ENCODE measurements at places on chromosomes 7 and 10.

DNA sequence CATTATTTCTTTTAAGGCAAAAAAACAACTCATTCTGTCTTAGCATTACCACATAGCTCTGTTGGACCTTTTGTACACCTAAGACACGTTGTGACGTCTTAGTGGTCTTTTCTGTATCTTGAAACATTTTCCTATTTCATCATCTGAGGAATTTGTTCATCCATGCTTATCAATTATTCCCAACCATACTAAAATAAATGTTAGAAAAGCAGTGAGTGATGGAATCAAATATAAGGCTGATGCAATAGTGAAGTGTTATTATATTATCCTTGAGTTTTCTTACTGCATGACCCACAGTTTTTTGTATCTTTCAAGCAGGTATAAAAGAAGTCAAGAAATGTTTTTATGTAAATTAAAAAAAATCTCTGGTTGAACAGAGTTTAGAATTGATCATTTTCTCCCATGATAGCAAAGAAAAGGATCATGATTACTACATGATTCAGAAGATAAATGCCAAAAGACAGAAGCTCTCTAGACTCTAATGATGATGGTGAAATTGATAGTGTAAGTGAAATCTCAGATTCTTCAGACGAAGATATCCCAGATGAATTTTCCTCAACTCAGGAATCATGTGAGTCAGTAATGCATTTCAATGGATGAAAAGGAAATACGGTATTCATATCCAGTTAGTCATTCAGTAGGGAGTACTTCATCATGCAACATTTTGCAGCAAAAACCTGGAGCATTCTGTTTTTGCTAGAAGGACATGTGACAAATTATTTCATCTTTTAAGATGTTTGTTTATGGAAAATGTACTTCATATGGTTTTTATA lies 51.4 kb downstream of the CELF2 start:
- DNase-seq, result no peak

GRCh38 chr10:132065491-132066105 lies at the start of gene JAKMIP3:
Gene JAKMIP3, plus strand, starts transcription at chr10:132065946. Its CDS starts 38,863 bp downstream, at chr10:132104809.
- no peak for DNase-seq

DNA sequence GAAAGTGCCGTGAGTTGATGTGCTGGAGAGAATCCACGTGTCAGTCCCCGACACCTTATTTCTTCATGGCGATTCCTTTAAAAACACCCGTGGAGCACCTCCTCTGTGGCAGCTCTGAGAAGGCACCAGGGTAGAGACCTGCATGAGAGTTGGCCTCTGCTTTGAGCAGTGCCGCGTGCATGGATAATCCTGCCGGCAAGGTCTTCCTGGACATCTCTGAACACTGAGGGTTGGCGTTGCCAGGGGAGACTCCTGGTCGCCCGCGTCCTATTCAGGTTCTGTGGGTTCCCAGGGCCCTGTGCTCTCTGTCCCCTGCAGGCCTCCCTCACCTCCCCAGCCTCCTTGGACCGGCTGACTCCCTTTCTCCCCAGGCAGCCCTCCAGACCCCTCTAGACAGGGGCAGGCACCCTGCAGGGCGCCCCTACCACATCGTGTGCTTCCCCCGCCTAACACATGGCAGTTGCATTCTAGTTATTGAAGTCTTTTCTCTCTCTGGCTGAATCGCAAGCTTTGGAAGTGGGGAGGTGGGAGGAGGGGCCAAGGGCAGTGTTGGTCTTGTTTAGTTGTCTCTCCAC lies 95.6 kb downstream of the MKI67 start:
- DNase-seq, result no peak

- DNase-seq, result no peak
These were observed 132.7 kb upstream of the HGF start for GRCh38 chr7:81902536-81902935.

DNA sequence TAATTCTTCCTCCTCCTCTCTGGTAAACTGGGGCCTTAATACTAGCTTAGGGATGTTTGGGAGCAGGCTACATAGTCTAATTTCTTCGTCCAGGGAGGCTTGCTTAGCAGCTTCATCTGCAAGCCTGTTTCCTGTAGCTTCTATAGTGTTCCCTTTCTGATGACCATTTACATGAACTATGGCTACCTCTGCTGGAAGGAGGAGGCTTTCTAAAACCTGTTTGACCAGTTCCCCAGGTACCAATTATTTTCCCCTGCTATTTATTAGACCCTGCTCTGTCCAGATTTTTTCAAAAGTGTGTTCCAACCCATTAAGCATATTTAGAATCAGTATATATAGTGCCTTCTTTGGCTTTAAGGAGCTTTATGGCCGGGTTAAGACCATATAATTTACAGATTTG lies 38.8 kb upstream of the DNAH11 start:
- no peak for DNase-seq

DNA sequence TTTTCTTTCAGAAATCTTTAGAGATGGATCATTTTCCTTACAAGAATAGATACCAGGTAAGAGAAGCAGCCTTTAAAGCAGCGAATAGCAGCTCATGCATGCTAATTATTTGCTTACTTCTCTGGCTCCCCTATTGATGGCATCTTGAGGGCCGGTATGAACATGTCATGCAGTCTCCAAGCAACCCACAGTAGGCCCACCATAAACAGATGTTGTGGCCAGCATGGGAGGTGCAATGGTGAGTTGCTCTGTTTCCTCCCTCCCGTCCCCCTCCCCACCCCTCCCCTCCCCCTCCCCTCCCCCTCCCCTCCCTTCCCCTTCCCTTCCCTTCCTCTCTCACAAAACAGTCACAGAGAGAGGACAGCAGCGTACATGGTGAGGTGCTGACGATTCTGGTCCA lies 9.7 kb upstream of the ZNF273 start:
- DNase-seq, result no peak

- no peak for DNase-seq
These were observed 64.4 kb downstream of the RAB18 start for GRCh38 chr10:27568196-27569175.

DNA sequence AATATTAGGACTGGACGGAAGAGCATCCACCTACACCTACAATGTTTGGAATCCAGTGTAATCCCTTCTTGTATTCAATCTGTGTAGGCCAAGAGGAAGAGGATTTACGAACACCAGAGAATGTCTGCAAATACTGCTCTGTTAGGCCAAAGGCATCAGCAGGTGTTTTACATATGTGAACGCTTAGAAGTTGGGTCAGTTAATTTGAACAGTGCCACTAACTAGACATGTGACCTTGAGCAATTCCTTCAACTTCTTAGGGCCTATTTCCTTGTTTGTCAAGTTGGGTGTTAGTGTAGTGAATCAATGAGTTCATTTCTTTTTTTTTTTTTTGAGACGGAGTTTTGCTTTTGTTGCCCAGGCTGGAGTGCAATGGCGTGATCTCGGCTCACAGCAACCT lies 35.4 kb downstream of the MYPN start:
- no peak for DNase-seq

- DNase-seq, result no peak
These were observed 202.8 kb downstream of the IPMK start for GRCh38 chr10:58064714-58065528.

DNA sequence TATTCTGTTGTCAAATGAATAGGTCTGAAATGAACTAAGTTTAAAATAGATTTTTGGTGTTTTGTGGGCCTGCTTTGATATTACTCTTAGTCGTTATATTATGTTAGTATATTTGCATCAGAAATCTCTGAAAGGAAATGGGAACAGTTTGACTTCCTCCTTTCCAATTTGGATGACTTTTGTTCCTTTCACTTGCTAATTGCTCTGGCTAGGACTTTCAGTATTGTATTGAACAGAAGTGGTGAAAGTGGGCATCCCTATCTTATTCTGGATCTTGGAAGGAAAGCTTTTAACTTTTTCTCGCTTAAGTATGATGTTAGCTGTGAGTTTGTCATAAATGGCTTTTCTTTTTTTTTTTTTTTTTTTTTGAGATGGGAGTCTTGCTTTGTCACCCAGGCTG lies 273.6 kb upstream of the DKK1 start:
- no peak for DNase-seq

DNA sequence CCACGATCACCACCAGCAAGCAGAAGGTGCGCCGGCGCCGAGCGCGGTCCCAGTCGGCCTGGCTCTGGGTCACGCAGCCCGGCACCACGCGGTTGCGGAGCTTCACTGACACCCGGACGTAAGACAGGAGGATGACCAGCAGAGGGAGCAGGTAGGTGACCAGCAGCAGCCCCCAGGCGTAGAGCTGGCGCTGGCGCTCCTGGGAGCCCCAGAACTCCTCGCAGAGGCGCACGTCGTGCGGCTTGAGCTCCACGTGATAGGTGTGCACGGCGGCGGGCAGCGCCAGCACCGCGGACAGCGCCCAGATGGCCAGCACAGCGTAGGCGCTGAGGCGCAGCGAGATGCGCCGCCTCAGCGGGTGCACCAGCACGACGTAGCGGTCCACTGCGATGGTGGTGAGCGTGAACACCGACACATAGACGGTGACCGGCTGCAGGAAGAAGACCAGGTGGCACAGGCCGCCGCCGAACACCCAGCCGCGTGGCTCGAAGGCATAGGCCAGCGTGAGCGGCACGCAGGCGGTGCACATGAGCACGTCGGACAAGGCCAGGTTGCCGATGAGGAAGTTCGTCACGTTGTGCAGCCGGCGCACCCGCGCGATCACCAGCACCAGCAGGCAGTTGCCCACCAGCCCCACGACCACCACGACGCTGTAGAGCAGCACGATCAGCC lies 920 bp downstream of the PRLHR start:
- DNase-seq, result no peak

DNA sequence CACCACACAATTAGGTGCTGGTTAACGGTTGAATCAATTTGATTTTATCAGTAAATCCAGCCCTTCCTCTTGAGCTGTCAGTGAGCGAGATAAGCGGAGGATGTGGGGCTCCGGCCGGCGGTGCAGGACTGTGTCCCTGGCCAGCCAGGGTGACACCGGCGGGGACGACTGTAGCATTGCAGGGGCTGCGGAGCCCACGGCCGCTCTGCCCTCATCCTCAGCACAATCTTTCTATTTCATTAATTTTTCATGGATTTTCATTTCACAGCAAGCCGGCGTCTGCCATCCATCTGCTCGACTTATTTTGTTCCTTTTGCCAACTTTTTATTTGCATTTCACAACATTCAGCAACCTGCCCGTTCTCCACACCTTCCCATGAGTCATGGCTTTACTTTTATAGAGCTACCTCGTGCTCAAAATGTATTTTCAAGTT lies 4.7 kb downstream of the ADARB2 start:
- DNase-seq, result no peak

- DNase-seq, result no peak
These were observed 66.8 kb downstream of the NRP1 start for GRCh38 chr10:33267708-33268107.

DNA sequence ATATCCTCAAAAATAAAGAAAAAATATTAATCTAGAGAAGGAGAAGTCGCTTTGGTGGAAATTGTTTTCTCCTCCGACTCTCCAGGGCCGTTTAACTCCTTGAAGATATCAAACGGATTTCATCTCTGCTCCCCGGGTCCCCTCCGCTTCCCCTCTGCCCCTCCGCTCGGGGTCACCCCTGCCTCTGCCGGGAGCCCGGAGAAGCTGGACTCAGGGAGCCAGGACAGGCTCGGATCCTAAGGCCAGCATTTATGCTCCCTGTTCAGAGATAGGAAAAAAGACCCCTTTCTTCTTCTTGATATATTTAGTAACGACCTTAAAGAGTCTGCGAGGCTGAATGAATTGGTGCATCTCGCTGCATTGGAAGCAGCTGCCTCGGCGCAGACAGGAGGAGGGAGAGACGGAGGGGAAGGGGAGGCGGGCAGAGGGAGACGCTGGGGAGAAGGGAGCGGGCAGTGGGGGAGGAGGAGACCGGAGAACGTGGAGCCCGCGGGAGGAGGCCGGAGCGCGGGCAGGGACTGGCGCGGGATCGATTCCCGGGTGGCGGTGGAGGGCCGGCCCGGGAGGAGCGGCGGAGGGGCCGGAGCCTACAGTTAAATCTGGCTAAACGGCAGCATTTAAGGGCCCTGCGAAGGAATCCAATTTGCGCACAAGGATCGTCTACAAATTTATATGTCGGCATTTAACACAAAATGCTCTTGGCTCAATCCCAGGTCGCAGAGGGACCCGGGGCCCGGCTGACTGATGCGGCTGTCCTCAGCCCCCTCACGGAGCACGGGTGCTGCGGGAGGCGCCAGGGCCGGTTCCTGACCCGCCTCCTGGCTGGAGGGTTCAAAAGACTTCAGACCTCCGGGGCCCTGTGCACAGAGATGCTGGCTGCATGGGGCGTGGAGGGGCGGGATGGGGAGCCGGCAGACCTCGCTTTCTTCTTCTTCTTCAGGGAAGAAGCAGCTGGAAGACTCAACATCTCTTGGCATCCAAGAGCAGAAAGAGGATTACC lies 55.6 kb downstream of the CRTAC1 start:
- DNase-seq, result no peak

- DNase-seq, result no peak
These were observed 1.2 kb upstream of the HOXA2 start for GRCh38 chr7:27103489-27104226.

- no peak for DNase-seq
These were observed 160.7 kb downstream of the TMEM178B start for GRCh38 chr7:141234335-141235105.

GRCh38 chr7:116431787-116432526 lies 67.6 kb upstream of the CAV2 start:
- no peak for DNase-seq

DNA sequence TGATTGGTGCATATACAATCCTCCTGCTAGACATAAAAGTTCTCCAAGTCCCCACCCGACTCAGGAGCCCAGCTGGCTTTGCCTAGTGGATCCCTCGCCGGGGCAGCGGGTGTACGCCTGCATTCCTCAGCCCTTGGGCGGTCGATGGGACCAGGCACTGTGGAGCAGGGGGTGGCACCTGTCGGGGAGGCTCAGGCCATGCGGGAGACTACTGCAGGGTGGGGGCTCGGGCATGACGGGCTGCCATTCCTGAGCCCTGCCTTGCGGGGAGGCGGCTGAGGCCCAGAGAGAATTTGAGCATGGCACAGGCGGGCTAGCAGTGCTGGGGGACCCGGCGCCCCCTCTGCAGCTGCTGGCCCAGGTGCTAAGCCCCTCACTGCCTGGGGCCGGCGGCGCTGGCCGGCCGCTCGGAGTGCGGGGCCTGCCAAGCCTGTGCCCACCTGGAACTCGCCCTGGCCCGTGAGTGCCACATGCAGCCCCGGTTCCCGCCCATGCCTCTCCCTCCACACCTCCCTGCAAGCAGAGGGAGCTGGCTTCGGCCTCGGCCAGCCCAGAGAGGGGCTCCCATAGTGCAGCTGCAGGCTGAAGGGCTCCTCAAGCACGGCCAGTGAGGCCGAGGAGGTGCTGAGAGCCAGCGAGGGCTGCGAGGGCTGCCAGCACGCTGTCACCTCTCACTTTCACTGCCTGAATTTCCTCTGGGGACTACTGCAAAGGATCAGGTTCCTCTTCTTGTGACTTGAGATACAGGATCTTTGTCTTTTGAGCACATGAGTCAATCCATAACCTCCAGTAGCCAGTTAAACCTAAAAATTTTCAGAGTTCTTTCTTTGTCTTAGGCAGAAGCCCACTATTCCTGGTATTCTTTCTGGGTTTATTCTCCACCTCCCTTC lies 25.1 kb upstream of the ELOVL3 start:
- no peak for DNase-seq

- peak; percentile 4 for DNase-seq
These were observed 6.4 kb downstream of the CDCA7L start for GRCh38 chr7:21939136-21939857.
